ENCODE measurements at places on chromosomes 2 and 18.

- no peak for DNase-seq
These were observed 339.0 kb downstream of the SMAD2 start for GRCh38 chr18:47591429-47591828.

DNA sequence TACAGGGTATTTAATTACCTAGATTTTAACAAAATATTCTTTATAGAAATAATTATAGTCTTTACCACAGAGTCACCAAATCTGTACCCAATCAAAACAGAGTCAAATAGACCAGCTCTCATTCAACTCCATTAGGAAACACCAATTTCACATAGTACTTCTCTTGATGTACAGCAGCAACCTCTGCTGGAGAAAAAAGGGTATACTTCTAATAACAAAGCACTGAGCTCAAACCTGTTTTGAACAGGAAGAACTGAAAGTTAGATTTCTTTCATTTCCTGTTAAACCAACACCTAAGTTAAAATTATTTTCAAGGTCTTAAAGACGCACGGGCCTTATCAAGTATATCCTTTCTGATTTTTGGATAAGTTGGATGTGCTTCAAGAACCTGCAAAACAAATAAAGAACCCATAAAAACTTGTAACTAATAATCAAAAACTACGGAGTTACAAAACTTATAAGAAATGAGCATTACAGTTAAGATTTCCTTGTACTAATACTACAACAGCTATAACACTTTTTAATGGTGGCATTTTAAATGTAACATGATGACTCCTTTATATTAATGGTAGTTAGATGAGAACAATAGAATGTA is 79.0 kb downstream of the TTC21B start:
- DNase-seq = no peak

DNA sequence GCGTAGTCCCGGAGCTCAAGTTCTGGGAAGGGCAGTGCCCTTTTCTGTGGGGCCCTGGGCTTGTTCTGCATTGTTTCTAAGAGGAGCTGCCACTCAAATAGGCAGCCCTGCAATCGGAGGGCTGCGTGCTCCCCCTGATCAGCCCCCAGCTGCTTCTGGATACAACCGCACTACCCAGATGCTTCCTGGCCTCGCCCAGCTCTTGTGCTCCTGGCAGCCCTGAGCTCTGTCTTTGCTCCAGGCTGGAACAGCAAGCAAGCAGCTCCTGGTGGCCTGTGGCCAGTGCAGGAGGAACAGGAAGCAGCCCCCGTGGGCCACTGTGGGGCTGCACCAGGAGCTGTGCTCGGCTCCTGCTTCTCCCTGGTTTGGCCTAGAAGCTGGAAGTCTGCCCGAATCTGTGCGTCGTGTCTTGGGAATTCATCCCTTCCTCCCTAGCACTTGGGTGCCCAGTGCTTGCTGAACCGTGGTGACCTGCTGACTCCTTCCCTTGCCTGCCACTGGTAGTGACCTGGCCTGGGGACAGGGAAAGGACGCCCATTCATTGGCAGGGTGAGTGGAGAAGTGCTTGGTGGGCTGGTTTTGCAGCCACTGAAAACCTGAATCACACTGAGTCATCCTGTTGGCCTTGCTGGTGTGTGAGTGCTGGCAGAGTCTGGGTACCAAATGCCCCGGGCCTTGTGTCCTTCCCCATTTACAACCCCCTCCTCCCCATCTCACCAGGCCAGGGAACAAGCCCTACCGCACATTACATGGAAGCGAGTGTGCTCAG is 27.3 kb upstream of the NTSR2 start:
- peak; percentile 94 for DNase-seq

DNA sequence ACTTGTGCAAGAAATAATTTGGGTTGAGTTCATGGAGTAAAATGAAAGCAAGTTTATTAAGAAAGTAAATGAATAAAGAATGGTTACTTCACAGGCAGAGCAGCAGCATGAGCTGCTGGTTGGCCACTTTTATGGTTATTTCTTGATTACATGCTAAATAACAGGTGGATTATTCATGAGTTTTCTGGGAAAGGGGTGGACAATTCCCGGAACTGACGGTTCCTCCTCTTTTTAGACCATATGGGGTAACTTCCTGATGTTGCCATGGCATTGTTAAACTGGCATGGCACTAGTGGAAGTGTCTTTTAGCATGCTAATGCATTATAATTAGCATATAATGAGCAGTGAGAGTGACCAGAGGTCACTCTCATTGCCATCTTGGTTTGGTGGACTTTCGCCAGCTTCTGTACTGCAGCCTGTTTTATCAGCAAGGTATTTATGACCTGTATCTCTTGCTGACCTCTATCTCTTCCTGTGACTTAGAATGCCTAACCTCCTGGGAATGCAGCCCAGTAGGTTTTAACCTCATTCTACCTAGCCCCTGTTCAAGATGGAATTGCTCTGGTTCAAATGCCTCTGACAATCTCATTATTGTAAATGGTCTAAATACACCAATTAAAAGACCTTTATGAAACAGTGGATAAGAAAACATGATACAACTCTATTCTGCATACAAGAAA is 114.1 kb upstream of the FIGN start:
- DNase-seq = no peak

DNA sequence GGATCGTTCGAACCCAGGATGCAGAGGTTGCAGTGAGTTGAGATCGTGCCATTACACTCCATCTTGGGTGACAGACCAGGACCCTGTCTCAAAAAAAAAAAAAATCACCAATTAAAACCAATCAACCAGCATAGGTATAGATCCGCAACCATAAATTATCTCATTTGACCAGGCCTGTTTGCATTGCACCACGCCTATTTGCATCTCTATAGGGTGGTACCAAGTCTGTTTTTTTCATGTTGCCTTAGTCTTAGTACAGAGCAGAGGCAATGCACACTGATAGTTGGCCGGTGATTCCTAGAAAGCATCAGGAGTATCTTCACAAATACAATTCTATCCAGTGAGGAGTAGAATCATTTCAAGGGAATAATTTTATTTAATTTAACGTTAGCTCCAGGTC is 9.3 kb upstream of the NPC1 start:
- no peak for DNase-seq

- no peak for DNase-seq
These were observed 88.2 kb upstream of the THUMPD2 start for GRCh38 chr2:39867268-39867667.
